ENCODE measurements at places on chromosomes 3 and 15.

GRCh38 chr15:99976811-99977271 is 243.6 kb upstream of the LYSMD4 start:
- no peak for DNase-seq

GRCh38 chr3:78529601-78530000 is 1238.2 kb downstream of the ROBO1 start:
- DNase-seq: no peak

DNA sequence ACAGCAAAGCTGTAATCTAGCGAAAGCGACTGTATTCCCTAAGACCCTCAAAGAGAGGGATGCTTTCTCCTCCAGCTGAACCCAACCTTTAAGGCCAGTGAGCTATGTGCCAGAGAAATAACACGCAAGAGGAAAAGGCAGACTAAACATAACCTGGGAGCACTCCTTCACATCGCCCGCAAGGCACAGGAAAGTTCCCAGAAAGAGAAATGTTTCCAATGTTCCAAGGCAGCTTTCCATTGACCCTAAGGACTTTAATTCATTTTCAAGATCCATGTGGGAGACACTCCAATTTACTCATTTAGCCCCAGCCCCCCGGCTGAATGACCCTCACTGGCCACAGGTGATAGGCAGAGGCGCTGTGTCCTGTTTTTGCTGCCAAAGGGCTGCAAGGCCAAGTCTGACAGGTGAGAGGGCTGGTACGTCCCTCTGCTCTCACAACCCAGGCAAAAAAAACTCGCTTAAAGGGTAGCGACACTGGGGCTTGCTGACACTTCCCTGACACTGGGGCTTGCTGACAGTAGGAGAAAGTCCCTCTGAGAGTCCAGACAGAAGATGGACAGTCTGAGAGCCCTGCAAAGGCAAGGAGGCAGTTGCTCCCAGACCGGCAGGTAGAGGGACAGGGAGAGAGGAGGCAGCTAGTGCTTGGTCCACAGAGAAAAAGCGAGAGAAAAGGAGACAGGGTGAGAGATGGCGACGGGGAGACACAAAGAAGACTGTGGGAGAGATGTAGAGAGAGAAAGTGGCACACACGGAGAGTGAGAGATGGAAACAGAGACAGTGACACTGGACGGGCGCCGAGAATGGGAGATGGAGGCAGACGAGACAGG is 702 bp downstream of the ARHGEF3 start:
- no peak for DNase-seq

- DNase-seq: no peak
These were observed 536 bp downstream of the SNAPC5 start for GRCh38 chr15:66496951-66497501.

DNA sequence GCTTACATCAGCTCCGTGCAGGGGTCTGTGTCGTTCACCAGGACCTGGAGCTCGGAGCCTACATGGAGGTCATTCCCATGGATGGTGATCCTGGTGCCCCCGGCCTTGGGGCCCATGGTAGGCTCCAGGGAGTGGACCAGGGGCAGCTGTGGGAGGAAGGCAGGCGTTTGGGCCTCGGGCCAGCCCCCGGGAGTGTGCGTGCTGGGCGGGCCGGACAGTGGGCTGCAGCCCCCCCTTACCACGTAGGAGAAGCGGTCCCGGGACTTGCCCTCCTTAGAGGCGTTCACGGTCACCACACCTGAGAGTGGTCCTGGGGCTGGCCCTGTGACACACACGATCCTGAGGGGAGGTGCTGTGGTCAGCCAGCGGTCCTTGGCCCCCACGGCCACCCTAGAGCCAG is 29.6 kb downstream of the H1-8 start:
- DNase-seq: no peak

DNA sequence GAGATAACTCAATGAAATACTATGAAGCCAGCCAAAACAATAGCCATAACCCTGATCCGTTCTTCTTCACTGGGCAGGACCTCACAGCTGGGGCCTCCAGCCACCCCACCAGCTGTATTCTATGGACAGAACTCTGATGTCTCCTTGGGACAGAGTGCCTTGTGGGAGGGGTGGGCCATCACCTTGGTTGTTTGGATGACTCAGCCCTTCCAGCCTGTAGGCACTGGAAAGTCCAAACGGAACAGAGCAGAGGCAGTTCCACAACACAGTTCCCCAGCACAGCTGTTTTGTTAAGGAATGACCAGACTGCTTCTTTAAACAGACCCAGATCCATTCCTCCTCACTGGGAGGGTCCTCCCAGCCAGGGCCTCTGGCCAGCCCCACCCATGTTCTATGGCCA is 31.9 kb upstream of the ZBED2 start:
- no peak for DNase-seq

DNA sequence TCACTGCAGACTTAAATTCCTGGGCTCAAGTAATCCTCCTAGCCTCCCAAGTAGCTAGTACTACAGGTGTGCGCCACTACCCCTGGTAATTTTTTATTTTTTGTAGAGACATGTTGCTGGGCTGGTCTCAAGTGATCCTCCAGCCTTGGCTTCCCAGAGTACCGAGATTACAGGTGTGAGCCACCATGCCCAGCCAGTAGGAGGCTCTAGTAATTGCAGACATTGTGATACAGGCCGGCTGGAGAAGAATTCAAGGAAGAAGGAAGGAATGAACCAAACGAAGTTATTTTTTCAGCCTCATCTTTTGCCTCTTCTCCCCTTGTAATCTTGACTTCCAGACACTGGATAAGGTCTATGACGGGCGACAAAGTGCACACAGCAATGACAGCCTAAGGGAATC is 3.2 kb upstream of the PPP4R2 start:
- DNase-seq: no peak

GRCh38 chr3:128587391-128587790 is 63.2 kb downstream of the RPN1 start:
- no peak for DNase-seq

- DNase-seq: no peak
These were observed 49.9 kb downstream of the TRPM1 start for GRCh38 chr15:31051496-31052080.

DNA sequence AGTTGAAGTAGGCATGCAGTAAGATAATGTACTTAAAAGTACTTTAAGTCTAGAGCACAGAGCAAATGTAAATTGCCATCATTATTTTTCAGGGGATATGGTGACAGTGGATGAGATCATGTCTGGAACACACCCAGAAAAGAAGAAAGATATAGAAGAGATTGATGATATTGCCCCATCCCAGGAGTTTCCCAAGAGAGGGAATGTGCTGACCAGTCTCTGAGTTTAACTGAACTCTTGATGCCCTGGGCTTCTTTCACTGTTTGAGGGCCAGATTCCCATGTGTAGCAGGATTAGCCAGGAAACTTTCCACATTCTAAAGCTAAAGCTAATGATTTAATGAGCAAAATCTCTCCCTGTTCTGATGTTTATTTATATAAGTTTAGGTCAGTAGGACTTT is 366.8 kb upstream of the UMPS start:
- no peak for DNase-seq

GRCh38 chr15:39435244-39435643 is 145.6 kb upstream of the THBS1 start:
- no peak for DNase-seq

GRCh38 chr3:195082811-195083210 is 188.1 kb downstream of the XXYLT1 start:
- DNase-seq: no peak

GRCh38 chr3:17088602-17089313 is 204.0 kb downstream of the PLCL2 start:
- DNase-seq: no peak

GRCh38 chr3:173800154-173800553 is 402.6 kb downstream of the NLGN1 start:
- peak; percentile 48 for DNase-seq

- no peak for DNase-seq
These were observed 81.2 kb downstream of the NEK11 start for GRCh38 chr3:131107637-131108433.

DNA sequence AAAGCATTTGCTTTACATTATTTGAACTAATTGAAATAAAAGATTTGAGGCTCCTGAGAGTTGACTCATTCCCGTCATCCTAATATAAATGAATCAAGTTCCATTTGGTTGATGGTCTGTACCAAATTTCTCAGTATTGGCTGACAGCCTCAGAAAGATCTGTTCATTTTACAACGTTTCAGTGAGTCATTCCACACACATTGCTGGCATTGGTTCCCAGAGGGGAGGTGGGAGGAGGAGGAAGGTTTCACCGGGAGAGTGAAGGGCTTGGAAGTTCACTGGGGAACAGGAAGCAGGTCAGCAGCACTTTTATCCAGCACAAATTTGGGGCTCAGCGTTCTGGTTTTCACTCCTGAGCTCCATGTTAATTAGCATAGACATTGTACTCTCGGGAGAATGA is 176.7 kb upstream of the CADPS start:
- no peak for DNase-seq

DNA sequence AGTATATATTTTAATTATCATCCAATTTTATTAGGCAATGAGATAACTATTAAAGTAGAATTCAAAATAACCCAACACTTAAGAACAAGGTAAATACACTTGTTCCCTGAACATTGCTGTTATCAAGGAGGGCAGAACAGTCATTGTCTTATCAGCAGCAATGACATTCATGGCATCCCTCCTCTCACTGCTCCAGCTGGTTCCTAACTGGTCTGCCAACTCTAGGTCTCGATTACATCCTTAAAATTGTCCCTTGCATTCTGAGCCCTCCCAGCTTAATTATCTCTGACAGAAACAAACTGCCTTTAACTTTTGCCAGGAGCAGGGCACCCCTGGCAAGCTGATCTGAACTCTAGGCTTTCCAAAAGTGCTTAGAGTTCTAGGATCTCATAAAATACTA is 14.0 kb upstream of the DYNC1LI1 start:
- no peak for DNase-seq

DNA sequence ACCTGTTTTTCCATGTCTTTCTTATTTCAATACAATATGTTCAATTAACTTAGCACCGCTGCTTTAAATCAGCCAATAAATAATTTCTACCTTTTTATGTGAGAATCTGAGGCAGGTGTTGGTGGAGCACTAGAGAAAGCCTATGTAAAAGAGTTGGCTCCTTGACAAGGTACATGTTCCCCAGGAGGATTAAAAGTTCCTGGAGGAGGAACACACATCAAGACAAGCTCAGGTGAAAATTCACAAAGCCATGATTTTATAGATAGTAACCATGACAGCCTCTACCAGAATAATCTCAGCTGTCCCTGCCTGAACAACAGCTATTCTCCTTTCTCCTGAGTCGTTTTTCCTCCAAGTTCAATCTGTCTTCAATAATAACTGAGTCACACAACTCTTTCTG is 3.4 kb upstream of the ZBED2 start:
- no peak for DNase-seq

GRCh38 chr3:192929146-192929545 is 11.5 kb upstream of the MB21D2 start:
- DNase-seq: no peak
